ENCODE measurements at places on chromosomes 5 and 9.
A peak's percentile ranks its signal among the peaks of the same experiment; 100 is the strongest.

- DNase-seq, result peak; percentile 29
Measured at GRCh38 chr5:61790678-61791077, 458.6 kb downstream of the ZSWIM6 start.

GRCh38 chr5:180170810-180171567 is 38.0 kb downstream of the RASGEF1C start:
- no peak for DNase-seq

GRCh38 chr9:27333241-27334052 is 36.5 kb upstream of the EQTN start:
- DNase-seq, result peak; percentile 61

DNA sequence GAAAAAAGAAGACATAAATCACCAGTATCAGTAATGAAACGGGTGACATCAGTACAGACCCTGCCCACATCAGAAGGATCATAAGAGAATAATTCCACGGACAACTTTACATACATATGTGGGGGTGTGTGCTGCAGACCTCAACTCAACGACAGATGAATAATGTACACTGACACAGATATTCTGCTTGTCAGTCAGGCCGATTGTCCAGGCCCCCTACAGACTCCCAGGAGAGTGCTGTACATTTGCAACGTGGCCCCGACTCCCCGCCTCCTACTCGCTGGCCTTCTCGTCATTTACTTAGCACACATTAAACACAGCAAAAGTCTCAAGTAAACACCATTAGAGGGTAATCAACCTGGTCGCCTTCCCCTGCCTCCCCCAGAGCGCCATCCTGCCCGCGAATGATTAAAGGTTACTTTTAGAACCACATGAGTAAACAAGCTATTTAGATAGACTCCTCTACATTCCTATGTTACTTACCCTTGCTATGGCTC is 3.5 kb upstream of the TMED9 start:
- no peak for DNase-seq

GRCh38 chr9:104091708-104092107 is 2.4 kb upstream of the SMC2 start:
- no peak for DNase-seq

DNA sequence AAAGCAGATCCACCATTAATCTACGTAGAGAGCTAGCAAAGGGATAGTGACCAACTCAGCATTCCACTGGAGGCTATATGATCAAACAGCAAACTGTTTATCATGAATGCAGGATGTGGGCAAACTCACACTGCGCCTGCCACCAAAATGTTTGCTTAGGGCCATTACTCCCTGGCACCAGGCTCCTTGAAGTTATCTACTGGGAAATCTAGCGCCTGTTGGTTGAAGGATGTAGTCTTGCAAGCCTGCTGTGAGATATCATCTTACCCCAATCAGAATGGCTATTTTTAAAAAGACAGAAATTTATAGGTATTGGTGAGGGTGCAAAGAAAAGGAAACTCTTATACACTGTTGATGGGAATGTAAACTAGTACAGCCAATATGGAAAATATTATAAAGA is 332.5 kb upstream of the RPS23 start:
- no peak for DNase-seq

GRCh38 chr9:98568234-98568908 is 140.4 kb downstream of the GABBR2 start:
- DNase-seq, result no peak

Measured in HuH-7.5 (cell line).